ENCODE measurements at places on chromosomes 6 and 20. TPM values are rescaled to one million over a fixed set of nuclear protein-coding genes. Genes with fewer than 3 reads are reported as not detected.

POPDC3 gene
- 1.3 TPM for total RNA-seq

OR2H2 gene
- not detected for total RNA-seq

TMEM200A gene
- 0.67 TPM for total RNA-seq

TP53TG5 gene
- total RNA-seq = not detected

LIN28B gene
- not detected for total RNA-seq

DNAH8 gene
- under 0.01 TPM for total RNA-seq

FOXF2 gene
- 0.10 TPM for total RNA-seq

MATN4 gene
- not detected for total RNA-seq

C6orf141 gene
- total RNA-seq = 30.7 TPM

SLC22A23 gene
- total RNA-seq = 29.7 TPM

KCNK16 gene
- not detected for total RNA-seq

NANP gene
- total RNA-seq = 7.8 TPM

CCM2L gene
- 16.7 TPM for total RNA-seq

C20orf144 gene
- 0.10 TPM for total RNA-seq

TXLNB gene
- 0.38 TPM for total RNA-seq

TRIM40 gene
- total RNA-seq = not detected

PNPLA1 gene
- not detected for total RNA-seq

ROS1 gene
- not detected for total RNA-seq

TAB2 gene
- 24.2 TPM for total RNA-seq

CCN2 gene
- 1,026 TPM for total RNA-seq

WFDC11 gene
- total RNA-seq = not detected

HLA-DQA1 gene
- not detected for total RNA-seq

SPATS1 gene
- not detected for total RNA-seq

GHRH gene
- not detected for total RNA-seq

SLC23A2 gene
- 21.9 TPM for total RNA-seq

NKAIN4 gene
- total RNA-seq = not detected

CST2 gene
- total RNA-seq = not detected

C6orf118 gene
- not detected for total RNA-seq

BPIFB2 gene
- total RNA-seq = not detected

BEND6 gene
- 0.19 TPM for total RNA-seq

SDC4 gene
- 36.8 TPM for total RNA-seq

STX11 gene
- 9.6 TPM for total RNA-seq

PEX3 gene
- 14.0 TPM for total RNA-seq

ERVFRD-1 gene
- total RNA-seq = not detected

DCDC2 gene
- not detected for total RNA-seq

PBOV1 gene
- not detected for total RNA-seq

HLA-DOA gene
- total RNA-seq = not detected

VNN1 gene
- 0.29 TPM for total RNA-seq
